ENCODE measurements at places on chromosomes 2 and 18. TPM values are rescaled to one million over a fixed set of nuclear protein-coding genes. Genes with fewer than 3 reads are reported as not detected.

L3MBTL4 gene
- 0.20 TPM for total RNA-seq

CPO gene
- total RNA-seq, result 0.50 TPM

SATB2 gene
- total RNA-seq, result 1.9 TPM

CHST9 gene
- 0.11 TPM for total RNA-seq

PLEK gene
- 3.3 TPM for total RNA-seq

MC2R gene
- total RNA-seq, result not detected

STEAP3 gene
- total RNA-seq, result 47.4 TPM

GRCh38 chr2:219281588-219281987, 2.4 kb downstream of the DNAJB2 start:
- H3K27ac ChIP-seq, result peak overlapping the region; percentile 30
- no peak for DNase-seq
- H3K4me3 ChIP-seq, result no peak overlapping the region
- peaks cover 30% of the 10 kb centered on the region for H3K4me1 ChIP-seq
- H3K27me3 ChIP-seq, result no peaks in the 10 kb centered on the region
- H3K36me3 ChIP-seq, result no peaks in the 10 kb centered on the region

GRCh38 chr18:12026562-12026961, 45.3 kb downstream of the IMPA2 start:
- no peak for DNase-seq
- H3K36me3 ChIP-seq, result no peaks in the 10 kb centered on the region
- H3K4me1 ChIP-seq, result peaks cover 22% of the 10 kb centered on the region
- H3K27ac ChIP-seq, result peak overlapping the region; percentile 81

GRCh38 chr2:199100326-199101110, 357.2 kb downstream of the SATB2 start:
- H3K27me3 ChIP-seq, result no peaks in the 10 kb centered on the region
- no peak for DNase-seq
- no peaks in the 10 kb centered on the region for H3K36me3 ChIP-seq
- H3K27ac ChIP-seq, result no peak overlapping the region
- H3K4me1 ChIP-seq, result no peaks in the 10 kb centered on the region

DNA sequence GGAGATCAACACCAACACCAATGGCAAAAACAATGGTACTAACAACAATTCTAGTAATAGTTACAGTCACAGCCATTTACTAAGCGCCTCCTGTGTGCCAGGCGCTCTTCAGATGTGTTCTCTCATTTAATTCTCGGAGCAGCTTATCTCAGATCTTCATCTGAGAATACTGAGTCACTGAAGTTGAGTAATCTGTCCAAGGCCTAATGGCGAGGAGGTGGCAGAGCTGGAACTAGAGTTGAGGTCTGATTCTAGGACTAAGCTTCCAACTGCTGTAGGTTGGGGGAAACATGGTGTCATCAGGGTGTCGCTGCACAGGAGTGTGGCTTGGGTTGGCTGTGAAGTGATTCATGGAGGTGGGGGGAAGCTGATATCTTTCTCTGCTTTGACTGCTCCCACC, 156.1 kb downstream of the DYSF start:
- H3K27me3 ChIP-seq, result no peaks in the 10 kb centered on the region
- DNase-seq, result peak; percentile 4
- no peak overlapping the region for H3K27ac ChIP-seq
- H3K36me3 ChIP-seq, result no peaks in the 10 kb centered on the region
- H3K4me3 ChIP-seq, result no peak overlapping the region
- peaks cover 8% of the 10 kb centered on the region for H3K4me1 ChIP-seq

- H3K4me3 ChIP-seq, result no peak overlapping the region
- no peaks in the 10 kb centered on the region for H3K4me1 ChIP-seq
- no peak for DNase-seq
- no peak overlapping the region for H3K27ac ChIP-seq
- H3K27me3 ChIP-seq, result no peaks in the 10 kb centered on the region
Measured at GRCh38 chr2:84443477-84443876, 15.6 kb downstream of the SUCLG1 start.

DNA sequence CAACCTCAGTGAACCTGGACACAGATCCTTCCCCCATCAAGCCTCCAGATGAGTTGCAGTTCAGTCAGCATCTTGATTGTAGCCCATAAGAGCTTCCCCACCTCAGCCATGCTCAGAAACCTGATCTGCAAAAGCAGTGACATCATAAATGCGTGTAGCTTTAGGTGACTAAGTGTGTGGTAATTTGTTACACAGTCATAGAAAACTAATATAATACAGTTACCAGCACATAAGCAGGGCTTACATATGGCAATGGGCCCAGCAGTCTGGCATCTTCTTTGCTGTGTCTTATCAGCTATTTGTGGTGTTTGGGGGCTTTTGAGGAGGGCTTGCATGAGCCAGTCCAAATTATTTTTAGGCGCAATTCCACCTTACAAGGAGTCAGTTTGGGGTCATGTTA, 807.0 kb downstream of the SLC4A3 start:
- no peak overlapping the region for H3K4me3 ChIP-seq
- no peaks in the 10 kb centered on the region for H3K36me3 ChIP-seq
- H3K27ac ChIP-seq, result no peak overlapping the region
- no peaks in the 10 kb centered on the region for H3K27me3 ChIP-seq
- H3K4me1 ChIP-seq, result no peaks in the 10 kb centered on the region
- DNase-seq, result no peak

DNA sequence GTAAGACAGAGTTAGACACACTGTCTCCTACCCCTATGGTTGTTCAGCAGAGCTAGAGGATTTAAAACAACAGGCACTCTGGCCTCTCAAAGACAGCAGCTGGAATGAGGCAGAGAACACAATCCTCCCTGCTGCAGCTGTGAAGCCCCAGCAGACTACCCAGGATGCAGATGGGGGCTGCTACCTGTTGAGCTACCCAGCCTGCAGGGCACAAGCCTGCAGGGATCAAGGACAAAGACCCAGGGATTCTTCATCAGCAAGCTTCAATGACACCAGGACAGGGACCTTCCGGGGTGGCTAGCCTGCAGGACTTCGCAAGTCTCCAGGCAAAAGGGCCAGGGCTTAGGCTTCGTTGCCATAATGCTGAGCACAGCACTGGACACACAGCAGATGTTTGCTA, 27.2 kb downstream of the GALNT14 start:
- no peaks in the 10 kb centered on the region for H3K4me1 ChIP-seq
- no peaks in the 10 kb centered on the region for H3K36me3 ChIP-seq
- H3K27me3 ChIP-seq, result peaks cover 8% of the 10 kb centered on the region

GRCh38 chr2:60079562-60079961, 473.9 kb downstream of the BCL11A start:
- no peaks in the 10 kb centered on the region for H3K4me1 ChIP-seq
- peaks cover 3% of the 10 kb centered on the region for H3K27me3 ChIP-seq

- peaks cover 13% of the 10 kb centered on the region for H3K4me1 ChIP-seq
- H3K27ac ChIP-seq, result no peak overlapping the region
- DNase-seq, result no peak
- no peaks in the 10 kb centered on the region for H3K27me3 ChIP-seq
- no peak overlapping the region for H3K4me3 ChIP-seq
- H3K36me3 ChIP-seq, result no peaks in the 10 kb centered on the region
Measured at GRCh38 chr2:20552847-20553246, 98.1 kb downstream of the HS1BP3 start.

DNA sequence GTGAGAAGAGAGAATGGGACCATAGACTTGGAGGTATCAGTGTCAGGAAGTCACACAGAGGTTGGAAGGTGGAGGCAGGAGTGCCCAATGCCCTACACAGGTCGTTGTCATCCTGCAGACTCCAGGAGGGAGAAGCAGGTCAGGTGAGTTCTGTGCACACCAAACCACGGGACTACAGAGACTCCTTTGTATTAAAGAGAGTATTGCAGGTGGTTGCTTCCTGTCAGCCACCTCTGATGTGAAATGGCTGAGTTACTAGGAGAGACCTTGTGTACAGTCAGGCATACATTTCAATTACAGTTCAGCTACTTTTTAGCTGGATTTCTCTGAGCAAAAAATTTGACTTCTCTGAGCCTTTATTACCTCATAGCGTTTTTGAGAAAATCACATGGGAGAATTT, 51.6 kb downstream of the SPP2 start:
- no peak overlapping the region for H3K4me3 ChIP-seq
- no peak overlapping the region for H3K27ac ChIP-seq
- no peaks in the 10 kb centered on the region for H3K27me3 ChIP-seq
- DNase-seq, result no peak

- H3K36me3 ChIP-seq, result no peaks in the 10 kb centered on the region
- DNase-seq, result peak; percentile 80
- H3K27ac ChIP-seq, result no peak overlapping the region
- peak overlapping the region; percentile 62 for H3K4me3 ChIP-seq
- H3K27me3 ChIP-seq, result peaks cover 6% of the 10 kb centered on the region
Measured at GRCh38 chr2:29920130-29920577, 1.2 kb downstream of the ALK start.

DNA sequence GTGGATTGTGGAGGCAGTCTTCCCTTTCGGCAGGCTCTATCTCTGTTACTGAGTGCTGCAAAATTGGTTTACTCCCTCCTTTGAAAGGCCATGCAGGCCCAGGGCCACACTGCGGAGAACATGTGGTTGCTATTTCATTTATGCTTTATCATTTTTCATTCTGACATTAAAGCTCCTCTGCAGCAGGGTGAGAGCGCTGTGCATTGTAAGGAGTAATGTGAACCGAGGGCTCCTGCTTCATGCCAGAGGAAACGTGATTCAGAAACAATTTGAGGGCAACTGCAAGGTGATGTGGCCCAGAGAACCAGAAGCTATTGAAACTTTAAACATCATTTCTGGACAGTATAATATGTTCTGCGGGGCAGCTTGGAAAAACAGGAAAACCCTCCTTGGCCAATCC, 341.6 kb upstream of the NT5C1B start:
- no peak overlapping the region for H3K27ac ChIP-seq
- DNase-seq, result no peak
- no peaks in the 10 kb centered on the region for H3K27me3 ChIP-seq
- no peaks in the 10 kb centered on the region for H3K36me3 ChIP-seq
- H3K4me3 ChIP-seq, result no peak overlapping the region

- no peak overlapping the region for H3K4me3 ChIP-seq
- no peak for DNase-seq
- H3K4me1 ChIP-seq, result no peaks in the 10 kb centered on the region
- H3K36me3 ChIP-seq, result no peaks in the 10 kb centered on the region
- no peaks in the 10 kb centered on the region for H3K27me3 ChIP-seq
Measured at GRCh38 chr18:8537400-8537799, 71.8 kb upstream of the RAB12 start.

DNA sequence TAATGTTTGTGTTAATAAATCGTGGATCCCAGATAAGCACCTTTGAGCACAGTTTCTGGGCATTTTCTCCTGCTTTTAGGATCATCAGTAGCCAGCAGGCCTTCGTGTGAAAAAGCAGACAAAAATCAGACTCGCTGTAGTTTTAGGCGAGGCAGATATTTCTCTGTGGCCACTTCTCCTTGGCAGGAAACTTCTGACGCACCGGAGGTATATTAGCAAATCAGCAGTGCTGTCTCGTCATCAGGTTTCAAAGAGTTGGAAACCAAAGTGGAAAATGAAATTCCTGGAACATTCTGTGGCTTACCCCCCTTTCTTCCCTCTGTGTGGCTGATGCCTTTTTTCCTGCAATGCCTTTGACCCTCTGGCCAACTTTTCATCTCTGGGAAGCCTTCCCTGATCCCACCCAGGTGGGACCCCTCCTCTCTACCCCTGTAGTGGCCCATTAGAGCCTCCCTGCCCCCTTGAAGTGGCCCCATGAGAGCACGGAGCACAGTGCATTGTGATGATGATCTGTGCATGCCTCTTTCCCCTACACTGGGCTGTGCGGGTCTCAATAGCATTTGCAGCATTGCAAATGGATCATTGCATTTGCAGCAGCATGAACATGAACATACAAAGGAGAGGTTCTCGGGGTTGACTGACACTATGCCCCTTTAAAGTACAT, 93.3 kb downstream of the RNF144A start:
- H3K4me3 ChIP-seq, result no peak overlapping the region
- H3K27me3 ChIP-seq, result no peaks in the 10 kb centered on the region
- DNase-seq, result peak; percentile 36
- H3K27ac ChIP-seq, result peak overlapping the region; percentile 90
- no peaks in the 10 kb centered on the region for H3K36me3 ChIP-seq

DNA sequence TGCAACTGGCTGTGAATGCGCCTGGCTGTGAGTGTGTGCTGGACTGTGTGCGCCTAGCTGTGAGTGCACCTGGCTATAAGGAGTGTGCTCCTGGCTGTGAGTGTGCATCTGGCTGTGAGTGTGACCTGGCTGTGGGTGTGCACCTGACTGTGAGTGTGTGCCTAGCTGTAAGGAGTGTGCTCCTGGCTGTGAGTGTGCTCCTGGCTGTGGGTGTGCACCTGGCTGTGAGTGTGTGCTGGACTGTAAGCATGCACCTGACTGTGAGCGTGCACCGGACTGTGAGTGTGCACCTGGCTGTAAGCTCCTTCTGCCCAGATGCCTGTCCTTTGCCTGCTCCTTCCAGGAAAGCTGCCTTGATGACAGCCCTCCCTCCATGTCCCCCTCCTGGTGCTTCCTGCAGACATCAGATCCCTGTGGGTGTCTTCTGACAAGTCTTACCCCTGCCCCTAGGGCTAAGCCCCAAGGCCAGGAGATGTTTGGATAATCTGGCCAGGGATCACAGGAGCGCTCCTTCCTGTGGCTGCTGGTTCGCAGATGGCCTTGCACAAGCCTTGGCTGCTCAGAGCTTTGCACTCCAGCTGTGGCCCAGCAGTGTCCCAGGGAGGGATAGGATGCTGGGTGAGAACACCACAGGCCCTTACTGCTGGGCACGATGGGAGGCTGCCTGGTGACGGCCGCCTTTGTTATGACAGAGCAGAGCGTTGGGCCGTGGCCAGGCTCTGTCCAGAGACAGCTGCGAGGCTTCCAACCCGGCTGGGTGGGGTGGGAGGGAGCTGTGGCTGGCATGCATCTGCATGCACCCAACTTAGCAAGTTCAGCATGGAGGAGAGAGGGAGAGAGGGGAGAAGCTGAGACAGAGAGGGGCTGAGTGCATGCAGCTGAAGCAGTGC, 89.9 kb downstream of the GLI2 start:
- no peak overlapping the region for H3K27ac ChIP-seq
- no peaks in the 10 kb centered on the region for H3K4me1 ChIP-seq
- peak; percentile 59 for DNase-seq
- peaks cover 3% of the 10 kb centered on the region for H3K27me3 ChIP-seq
- H3K36me3 ChIP-seq, result no peaks in the 10 kb centered on the region
- H3K4me3 ChIP-seq, result no peak overlapping the region

DNA sequence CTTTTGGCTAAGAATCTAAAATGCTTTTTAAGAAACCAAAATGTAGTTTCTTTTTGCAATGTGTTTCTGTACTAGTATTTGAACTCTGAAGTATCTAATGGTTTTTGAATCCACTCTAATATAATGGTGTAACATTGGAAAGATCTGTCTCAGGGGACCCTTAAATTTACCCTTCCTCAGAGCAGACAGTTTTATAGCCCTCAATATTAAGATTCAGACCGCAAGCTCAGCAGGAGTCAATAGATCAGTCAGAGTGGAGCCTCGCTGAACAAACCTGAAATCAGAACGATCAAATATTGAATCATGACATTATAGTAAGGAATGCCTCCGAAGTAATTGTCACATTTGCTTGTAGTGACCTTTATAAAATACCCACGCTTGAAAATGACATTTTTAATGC, 18.3 kb downstream of the SGPP2 start:
- H3K4me3 ChIP-seq, result no peak overlapping the region
- no peaks in the 10 kb centered on the region for H3K27me3 ChIP-seq
- H3K27ac ChIP-seq, result no peak overlapping the region
- no peaks in the 10 kb centered on the region for H3K4me1 ChIP-seq
- no peaks in the 10 kb centered on the region for H3K36me3 ChIP-seq
- no peak for DNase-seq
